ENCODE measurements at places on chromosomes 6 and 20.

DNA sequence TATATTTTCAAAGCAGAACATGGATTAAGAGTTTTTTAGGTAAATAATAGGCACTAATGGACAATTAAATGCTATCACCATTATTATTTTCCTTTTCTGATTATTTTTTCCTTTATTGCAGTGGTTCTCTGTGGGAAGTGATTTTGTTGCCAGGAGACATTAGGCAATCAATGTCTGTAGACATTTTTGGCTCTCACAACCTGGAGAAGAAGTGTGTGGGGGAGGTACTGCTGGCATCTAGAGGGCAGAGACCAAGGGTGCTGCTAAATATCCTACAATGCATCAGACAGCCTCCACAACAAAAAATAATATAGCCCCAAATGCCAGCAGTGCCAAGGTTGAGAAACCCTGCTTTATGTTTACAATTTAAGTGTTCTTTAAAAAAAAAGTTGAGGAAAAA, 8.3 kb downstream of the IFNGR1 start:
- no peak for DNase-seq

DNA sequence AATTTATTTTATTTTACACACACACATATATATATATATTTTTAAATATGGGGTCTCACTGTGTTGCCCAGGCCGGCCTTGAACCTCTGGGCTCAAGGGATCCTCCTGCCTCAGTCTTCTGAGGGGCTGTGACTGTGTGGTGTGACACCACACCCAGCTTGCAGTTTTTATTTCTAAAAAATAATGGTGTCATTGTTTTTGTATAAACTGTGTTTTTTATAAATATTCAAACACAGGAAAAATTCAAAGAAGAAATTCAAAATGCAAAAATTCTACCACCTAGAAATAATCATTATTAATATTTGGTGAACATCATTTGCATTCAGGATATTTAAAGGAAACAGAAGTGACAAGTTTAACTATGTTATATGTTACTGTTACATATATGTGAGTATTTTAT, 3.1 kb downstream of the CCDC28A start:
- no peak for DNase-seq

DNA sequence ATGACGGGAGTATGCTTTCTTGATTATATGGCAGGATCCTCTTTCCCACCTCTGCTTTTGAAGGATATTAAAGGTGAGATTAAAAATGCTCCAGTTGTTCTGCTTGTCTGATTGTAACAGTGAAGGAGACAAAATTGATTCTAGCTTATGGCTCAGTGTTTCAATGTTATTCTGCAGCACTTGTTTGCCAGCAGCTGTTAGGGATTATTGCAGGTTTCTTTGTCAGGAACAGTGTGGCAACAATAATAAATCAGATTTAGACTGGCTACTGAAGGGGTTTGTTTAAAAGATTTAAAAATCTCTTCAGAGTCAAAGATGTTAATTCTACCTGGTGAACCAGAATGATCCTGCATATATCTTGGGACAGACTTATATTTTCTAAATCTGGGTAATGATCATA, 126.9 kb downstream of the LAMA2 start:
- no peak for DNase-seq

GRCh38 chr20:11235058-11235457, 561.3 kb upstream of the JAG1 start:
- DNase-seq, result peak; percentile 29

- no peak for DNase-seq
Measured at GRCh38 chr20:51934301-51935002, 132.1 kb upstream of the SALL4 start.

GRCh38 chr6:105380634-105381033, 22.2 kb downstream of the PREP start:
- DNase-seq, result no peak

DNA sequence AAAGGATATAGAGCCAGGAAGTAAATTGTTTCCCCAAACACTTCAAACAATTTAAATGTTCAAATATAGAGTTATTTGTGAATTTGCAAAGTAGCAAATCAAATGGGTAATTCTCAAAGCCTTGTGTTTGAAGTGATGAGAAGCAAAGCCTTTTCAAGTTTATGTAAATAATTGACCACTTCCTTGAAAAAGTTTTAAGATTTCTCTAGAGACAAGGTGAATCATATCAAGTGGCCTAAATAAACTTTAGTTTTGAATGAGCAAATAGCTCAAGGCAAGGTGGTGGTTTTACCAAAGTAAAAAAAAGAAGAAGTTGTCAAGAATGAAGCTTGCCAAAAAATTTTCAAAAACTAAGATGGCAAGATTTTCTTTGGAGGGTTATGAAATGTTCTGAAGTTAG, 42.6 kb upstream of the IFNGR1 start:
- no peak for DNase-seq

DNA sequence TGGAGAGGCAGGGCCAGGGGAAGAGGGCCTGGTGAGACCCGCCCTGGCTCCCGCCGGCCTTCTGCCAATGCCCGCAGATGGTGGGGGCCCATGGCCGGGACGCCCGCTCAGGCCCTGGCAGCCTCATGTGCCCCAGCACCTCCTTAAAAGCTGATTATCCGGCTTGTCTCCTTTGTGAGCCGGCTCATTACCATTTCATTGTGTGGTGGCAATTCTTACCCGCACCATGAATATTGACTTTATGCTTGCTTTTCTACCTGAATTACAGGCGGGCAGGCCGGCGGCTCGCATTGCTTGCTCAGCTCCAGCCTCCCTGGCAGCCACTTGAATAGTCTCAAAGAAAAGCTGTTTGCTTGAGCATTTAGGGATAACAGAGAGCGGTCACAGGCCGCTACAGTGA, 120.0 kb upstream of the JAG1 start:
- no peak for DNase-seq

DNA sequence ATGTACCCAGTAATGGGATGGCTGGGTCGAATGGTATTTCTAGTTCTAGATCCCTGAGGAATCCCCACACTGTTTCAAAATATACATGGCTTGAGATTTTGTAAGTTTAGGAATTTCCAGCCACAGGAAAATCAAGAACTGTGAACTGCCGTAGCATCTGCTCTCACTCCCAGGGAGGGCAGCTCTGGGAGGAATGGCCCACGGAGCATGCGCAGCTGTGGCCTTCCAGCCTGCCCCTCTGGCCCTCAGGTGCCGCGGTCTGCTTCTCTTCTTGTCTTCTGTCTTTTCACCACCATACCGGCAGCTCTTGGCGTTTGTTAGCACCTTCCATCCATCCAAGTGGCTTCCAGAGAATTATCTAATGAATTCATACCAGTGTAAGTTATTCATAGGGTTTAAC, 19.9 kb upstream of the EXOC2 start:
- no peak for DNase-seq

- peak; percentile 29 for DNase-seq
Measured at GRCh38 chr6:85865420-85866369, 223.0 kb upstream of the SYNCRIP start.

Measured in HFF-Myc (cell line).